ENCODE measurements at places on chromosomes 6 and 20.

GRCh38 chr20:38915355-38915754 lies 10.9 kb upstream of the FAM83D start:
- no peak for DNase-seq

GRCh38 chr6:7997286-7997685 lies 66.9 kb downstream of the BLOC1S5 start:
- DNase-seq = no peak

- peak; percentile 19 for DNase-seq
These were observed 19.0 kb upstream of the MLN start for GRCh38 chr6:33822575-33823395.

- no peak for DNase-seq
These were observed 51.5 kb upstream of the ENPP4 start for GRCh38 chr6:46078294-46078693.

DNA sequence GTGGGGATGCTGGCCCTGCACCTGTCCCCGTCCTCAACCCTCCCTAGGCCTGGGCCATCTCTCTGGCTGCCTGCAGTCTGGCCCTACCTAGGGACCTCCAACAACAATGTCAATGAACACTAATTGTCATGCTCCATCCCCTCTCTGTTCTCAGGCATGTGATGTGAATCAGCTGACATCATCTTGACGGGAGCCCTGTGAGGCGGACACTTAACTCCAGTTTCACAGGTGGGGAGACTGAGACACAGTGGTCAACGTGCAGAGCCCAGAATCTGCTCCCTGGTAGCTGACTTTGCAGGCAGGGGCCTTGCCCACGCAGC lies 762 bp upstream of the TCEA2 start:
- DNase-seq = no peak

GRCh38 chr6:33857093-33857931 lies 53.5 kb upstream of the MLN start:
- no peak for DNase-seq

DNA sequence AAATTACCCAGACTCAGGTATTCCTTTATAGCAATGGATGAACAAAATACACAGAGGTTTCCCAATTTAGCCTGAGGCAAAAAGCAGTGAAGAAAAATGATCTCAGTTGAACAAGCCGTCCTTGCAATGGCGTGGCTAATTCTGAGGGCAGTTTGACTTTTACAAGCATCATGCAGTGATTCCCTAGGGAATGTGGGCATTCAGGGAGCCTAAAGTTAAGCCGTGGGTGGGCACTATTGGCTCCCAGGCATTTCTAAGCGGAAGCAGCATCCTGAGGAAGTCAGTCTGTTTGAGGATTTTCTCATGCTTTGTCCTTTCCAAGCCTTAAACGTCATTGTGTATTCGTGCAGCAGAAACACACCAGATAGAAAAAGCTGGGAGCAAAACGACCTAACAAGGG lies 133.9 kb downstream of the MYLK4 start:
- no peak for DNase-seq

GRCh38 chr6:70864401-70864800 lies 92.5 kb downstream of the B3GAT2 start:
- DNase-seq = no peak

DNA sequence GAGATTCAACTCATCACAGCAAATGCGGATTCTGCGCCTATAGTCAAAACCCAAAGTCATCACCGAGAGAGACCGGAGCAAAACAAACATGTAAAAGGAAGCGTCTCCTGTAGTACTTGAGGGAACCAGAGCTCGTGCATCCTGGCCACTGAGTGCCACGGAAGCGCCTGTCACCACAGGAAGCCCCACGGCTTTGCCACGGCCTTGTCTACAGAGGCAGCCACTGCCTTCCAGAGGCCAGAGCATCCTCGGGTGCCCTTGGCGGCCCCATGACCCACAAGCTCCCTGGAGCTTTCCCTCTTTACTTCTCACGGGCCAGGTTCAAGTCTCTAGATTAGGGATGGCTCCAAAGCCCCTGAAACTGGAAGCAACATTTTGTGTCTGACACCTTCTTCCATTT lies 7.5 kb downstream of the TCFL5 start:
- no peak for DNase-seq

GRCh38 chr20:64254571-64255360 lies 782 bp upstream of the PCMTD2 start:
- DNase-seq = no peak

- no peak for DNase-seq
These were observed 102.8 kb downstream of the ZDHHC14 start for GRCh38 chr6:157483770-157484169.

- no peak for DNase-seq
These were observed 1.0 kb upstream of the RIPOR2 start for GRCh38 chr6:24936641-24937317.

- peak; percentile 94 for DNase-seq
These were observed 28.6 kb downstream of the PPARD start for GRCh38 chr6:35370785-35371493.

DNA sequence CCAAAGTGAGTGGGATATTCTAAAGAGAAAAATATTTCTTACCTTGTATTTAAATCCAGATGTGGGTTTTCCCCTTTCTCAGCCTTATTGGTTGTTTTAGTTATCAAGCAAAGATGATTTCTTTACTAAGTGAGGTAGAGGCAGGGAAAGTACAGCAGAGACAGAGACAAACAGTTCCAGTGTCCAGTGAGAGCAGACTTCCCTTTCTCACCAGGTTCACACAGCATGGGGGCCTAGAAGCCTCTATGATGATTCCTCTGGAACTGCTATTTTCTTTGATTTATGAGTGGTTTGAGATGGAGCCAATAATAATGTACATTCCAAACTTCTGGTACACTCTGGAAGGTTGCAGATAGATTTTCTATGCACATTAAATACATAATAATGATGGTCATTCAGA lies 234.0 kb upstream of the MARCKS start:
- DNase-seq = no peak

DNA sequence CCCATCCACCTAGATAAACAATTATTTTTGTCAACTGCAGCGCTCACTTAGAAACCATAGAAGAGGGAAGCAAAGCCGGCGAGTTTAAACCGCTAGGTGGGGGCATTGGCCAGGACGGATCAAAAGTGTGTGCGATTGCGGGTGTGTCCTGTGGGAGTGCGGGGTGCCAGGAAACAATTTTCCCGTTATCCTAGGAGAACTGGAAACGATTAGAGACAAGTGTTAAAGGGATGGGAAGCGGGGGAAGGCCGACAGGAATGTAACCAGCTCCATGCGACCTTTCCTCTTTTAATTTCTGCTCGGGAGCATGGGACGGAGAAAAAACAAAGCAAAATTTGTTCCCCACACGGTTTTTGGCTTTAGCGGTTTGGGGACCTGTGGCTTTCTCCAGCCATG lies 2.8 kb upstream of the HTR1B start:
- DNase-seq = no peak

DNA sequence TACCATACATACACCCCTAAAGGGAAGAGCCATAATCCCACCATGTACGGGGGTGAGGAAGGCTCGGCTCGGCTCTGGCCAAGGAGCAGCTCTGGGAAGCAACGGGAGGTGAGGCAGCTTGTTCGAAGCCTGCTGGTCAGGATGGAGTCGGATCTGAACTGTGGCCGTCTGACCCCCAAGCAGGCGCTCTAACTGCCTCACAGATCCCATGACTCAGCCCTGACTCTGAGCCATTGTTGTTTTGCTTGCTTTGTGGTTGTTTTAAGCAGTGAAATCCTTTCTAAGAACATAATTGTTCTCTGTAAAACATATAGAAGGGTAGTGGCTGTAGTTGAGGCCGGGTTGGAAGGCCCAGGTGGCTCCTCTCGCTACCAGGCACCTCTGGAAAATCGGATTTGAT lies 10.9 kb downstream of the C6orf132 start:
- DNase-seq = no peak

DNA sequence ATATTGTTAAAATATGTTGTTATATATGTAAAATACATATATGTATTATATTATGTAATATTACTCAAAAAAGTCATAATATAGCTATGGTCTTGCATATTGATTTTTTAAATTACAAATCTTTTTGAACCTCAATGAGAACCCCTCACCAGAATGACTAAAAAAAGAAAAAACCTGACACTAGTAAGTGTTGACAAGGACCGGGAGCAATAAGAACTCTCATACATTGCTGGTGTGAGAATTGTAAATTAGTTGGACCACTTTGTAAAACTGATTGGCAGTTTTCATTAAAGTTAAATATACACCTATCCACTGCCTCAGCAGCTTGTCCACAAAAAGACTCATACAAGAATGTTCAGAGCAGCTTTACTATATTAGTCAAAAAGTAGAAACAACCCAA lies 280.0 kb downstream of the BMP7 start:
- no peak for DNase-seq

DNA sequence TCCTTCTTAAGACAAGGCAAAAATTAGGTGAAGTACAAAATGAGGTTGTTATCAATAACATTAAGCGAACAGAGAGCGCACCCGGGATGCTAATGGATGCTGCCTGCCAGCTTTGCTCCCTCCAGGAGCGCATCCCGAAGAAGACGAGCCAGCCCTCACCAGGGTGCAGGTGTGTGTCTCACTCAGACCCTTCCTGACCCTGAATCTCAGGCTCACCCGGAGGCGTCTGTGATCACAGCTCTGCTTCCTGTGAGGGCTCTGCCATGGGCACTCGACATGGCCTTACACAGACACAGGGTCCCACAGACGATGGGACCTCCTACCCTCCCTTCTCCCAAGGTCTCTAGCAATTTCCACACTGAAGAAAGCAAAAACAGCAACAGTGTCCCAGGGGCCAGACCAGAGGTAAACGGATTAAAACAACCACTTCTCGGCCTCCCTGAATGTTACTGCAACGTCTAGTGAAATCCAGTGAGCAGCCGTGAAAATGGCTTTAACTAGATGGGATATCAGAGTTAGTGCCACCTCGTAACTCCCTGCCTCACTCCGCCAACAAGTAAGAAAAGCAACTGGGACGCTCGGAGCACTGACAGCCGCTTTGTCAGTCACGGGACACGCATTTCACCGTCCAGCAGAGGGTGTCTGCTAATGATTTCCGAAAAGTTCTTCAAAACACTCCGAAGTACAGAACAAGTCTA lies 11.7 kb downstream of the ZBTB46 start:
- DNase-seq = no peak

DNA sequence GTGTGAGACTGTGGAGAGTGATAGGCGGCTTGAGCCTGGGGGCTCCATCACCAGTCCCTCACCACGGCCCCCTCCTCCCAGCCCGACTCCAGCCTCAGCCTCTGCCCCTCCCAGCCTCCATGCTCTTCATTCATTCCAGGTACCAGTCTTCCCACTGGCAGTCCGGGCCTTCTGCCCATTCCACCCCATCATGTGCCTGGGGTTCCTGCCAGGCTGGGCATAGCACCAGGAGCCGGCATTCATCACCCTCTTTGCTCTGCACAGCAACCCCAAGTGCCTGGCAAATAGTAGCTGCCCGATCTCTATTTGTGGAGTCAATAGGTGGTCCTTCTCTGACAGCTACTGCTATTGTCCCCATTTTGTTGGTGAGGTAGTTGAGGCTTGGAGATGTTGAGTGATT lies 39.6 kb upstream of the GTSF1L start:
- DNase-seq = no peak

DNA sequence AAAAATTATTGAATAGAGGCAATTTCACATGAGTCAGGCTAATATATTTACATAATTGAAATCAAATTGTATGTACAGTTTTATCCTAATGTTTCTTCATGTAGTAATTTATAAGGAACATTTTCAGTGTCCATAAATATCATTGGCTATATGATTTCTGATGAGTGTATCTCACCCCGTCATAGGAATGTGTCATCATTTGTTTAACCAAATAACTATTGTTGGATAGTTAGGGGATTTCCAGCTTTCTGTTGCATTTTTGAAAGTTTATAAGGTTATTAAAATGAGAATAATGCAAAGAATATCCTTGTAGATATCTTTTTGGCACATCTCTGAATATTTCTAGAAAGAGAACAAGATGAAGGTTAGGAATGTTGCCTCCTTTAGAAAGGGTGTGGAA lies 39.0 kb downstream of the SYTL3 start:
- no peak for DNase-seq

DNA sequence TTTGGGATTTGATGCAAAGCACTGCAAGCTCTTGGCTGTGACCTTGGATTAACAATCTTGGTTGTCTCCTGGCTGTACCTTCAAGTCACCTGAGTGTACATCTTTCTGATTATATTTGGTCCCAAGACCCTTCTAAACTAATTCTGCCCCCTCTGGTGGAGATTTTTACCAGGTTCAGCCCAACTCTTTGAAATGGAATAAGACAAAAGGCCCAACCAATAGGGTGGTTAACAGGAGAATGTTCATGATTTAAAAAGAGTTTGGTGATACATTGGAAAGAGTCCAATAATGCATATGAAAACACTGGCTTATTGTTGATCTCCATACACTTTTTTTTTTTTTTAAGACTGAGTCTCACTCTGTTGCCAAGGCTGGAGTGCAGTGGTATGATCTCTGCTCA lies 77.5 kb upstream of the CD83 start:
- DNase-seq = no peak

DNA sequence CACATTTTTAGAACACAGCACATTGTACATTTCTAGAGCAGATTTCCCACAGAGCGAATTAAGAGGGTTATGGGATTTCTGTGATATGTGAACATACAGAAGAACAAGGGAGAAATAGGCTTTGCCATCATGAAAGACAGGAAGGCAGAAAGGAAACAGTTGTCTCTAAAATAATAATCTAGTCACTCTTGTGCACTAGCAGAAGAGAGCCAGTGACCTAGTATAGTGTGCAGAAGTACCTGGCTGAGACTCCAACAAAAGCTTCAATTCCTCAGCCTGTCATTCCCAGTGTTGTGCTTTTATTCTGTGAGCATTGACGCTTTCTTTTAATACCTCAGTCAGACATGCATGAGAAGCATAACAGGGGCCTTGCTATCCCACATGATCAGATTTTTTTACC lies 17.8 kb upstream of the DCBLD1 start:
- no peak for DNase-seq

GRCh38 chr20:10927936-10928840 lies 254.4 kb upstream of the JAG1 start:
- no peak for DNase-seq

GRCh38 chr20:32534661-32535240 lies 50.4 kb downstream of the NOL4L start:
- DNase-seq = no peak

GRCh38 chr6:152244998-152245630 lies 392.0 kb downstream of the SYNE1 start:
- no peak for DNase-seq

- DNase-seq = no peak
These were observed 401.2 kb upstream of the AGPAT4 start for GRCh38 chr6:161674930-161675682.

GRCh38 chr6:158285656-158286021 lies 26.6 kb upstream of the TULP4 start:
- DNase-seq = no peak

GRCh38 chr6:116152620-116153019 lies 26.7 kb upstream of the COL10A1 start:
- no peak for DNase-seq

- peak; percentile 80 for DNase-seq
These were observed 63.6 kb downstream of the HUS1B start for GRCh38 chr6:593139-593906.

DNA sequence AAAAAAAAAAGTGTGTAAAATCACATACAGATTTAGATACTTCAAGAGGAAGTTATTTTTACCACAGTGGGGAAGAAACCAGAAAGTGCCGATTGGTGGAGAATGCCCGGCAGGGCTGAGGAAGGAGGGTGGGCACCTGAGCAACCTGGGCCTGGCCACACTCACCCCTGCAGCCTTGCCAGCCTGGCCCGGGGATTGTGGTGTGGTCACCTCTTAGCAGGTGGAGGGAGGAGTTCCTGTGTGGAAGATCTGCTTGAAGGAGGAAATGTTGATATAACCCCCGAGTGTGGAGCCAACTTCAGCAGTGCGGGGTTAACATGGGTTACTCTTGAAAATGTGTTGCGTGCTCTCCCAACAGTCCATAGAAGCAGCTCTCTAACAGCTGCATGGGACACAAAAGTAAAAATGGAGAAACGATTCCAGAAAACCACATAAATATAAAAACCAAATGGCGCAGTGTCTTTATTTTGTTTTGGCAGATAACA lies 14.7 kb downstream of the UST start:
- DNase-seq = no peak

Measured in AML-193 (cell line).